NCI-H1694 treated with DMSO at 0.1 percent for 48 hours (cell line): ENCODE measurements at places on chromosomes 2 and 18.

GRCh38 chr18:54787616-54788015 is 40.7 kb upstream of the RAB27B start:
- DNase-seq = no peak

DNA sequence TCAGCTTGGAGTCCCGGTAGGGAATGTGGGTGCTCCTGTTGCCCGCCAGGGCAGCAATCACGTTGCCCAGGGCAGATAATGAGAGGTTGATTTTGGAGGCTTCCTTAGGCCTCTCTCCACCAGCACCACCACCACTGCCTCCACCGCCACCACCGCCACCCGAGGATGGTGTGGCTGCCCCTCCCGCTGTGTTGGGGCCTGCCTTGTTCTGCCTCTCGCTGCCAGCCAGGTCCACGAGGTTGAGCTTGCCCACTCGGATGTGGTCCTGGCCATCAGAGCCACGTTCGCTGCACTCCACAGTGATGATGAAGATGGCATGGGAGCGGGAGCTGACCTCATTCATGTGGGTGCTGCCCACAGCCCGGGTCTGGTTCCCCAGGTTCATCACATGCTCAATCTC is 1.3 kb downstream of the KIF3C start:
- no peak for DNase-seq

DNA sequence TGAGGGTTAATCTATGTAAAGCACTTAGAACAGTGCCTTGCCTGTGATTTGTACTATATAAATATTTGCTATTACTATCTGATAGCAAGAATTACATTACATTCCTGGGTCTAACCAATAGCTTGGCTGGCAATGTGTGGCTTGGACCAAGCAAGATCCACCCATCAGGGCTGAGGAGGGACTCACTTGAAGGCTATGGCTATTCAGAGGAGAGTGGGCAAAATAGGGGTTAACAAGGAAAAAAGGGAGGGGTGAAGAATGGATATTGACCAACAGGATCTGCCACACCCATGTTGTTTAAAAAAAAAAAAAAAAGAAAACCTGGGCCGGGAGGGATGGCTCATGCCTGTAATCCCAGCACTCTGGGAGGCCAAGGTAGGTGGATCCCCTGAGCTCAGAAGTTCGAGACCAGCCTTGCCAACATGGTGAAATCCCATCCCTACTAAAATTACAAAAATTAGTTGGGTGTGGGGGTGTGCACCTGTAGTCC is 20.0 kb upstream of the TMBIM1 start:
- no peak for DNase-seq

DNA sequence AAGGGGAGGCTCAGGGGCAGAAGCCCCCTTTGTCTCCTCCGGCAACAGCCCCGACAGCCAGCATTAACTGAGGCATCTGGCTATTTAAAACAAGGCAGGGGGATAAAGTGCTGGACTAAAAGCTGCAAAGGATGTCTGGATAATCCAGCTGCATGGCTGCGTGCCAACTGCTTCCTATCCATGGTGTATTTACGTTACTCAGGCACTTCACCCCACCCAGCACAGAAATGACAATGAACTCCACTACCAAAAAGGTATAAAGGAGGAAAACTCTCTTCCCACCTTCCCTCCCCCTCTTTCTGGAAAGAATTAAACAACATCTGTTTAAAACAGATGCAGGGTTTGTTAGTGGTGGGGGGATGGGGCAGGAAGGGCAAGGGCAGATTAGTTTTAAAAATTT is 82.5 kb downstream of the SPRED2 start:
- peak; percentile 24 for DNase-seq

- DNase-seq = peak; percentile 73
Observed at GRCh38 chr2:217943446-217944321, 59.1 kb downstream of the TNS1 start.

DNA sequence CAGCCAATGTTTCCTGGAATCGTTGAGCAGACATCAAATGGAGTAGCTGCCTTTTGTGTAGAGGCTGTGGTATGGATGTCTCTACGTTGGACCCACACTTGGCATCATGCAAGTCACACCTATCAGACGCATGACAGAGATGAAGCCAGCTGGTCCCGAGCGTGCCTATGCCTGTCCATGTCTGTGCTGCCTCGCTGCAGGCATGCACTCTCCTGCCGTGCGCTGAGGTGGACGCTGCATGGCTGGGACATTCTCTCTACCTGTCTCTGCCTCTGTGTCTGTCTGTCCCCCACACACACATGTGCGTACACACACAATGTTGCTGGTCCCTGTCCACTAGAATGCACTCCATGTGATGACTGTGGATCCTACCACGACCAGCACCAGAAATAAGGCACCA is 514.2 kb upstream of the MYT1L start:
- DNase-seq = peak; percentile 98

GRCh38 chr2:232280341-232280740 is 98.2 kb upstream of the ALPP start:
- no peak for DNase-seq

- no peak for DNase-seq
Observed at GRCh38 chr2:103293742-103294077, 531.9 kb downstream of the TMEM182 start.

DNA sequence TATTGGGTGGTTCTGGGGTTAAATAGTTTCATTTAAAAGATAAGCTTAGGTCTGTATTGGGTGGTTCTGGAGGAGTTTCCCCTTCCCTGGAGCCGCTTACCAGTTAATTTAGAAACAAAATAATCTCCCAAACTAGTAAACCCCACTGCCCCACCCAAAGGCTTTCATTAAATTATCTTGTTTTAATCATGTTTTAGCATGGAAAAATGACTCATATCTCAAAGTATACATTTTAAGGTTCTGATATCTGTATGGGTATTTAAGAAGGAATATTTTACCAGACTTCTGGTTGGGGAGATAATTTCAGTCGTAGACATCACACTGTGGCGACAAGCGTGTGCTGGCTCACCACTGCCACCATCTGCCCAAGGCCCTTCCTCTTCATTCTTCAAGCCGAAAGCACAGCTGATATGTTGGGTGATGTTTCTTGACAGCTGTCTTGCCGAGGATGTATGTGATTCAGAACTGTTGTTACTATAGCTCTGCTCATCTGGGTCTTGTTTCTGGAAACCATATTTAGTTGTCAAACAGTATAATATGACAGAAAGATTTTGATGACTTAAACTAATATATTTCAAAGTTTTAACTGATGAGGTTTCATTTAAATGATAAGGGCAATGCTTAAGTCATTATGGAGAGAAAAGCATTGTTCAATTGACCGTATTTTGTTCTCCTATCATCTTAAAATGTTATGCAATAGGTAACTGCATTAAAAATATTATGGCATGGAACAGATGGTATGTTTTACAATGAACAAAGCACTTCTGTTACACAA is 5.1 kb downstream of the FIGLA start:
- DNase-seq = peak; percentile 75

DNA sequence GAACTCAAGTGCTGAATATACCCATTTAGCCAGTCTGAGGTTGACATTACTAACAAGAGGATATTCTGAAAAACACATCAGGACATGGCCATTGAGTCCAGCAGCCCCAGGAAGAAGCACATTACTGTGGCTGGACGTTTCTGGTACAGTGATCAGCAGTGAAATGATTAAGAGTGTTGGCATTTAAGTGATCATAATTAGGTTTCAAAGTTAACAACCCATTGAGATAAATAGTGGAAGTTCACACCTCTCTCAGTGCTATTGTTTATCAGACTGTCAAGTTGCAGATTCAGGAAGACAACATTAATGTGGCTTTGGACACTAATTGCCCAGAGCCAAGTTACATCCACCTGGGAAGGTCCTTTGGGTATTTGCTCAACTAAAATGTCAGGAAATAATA is 139.5 kb upstream of the GAREM1 start:
- no peak for DNase-seq

GRCh38 chr2:63654959-63655358 is 66.2 kb downstream of the MDH1 start:
- DNase-seq = no peak

GRCh38 chr2:54422072-54422581 is 34.0 kb upstream of the SPTBN1 start:
- no peak for DNase-seq

DNA sequence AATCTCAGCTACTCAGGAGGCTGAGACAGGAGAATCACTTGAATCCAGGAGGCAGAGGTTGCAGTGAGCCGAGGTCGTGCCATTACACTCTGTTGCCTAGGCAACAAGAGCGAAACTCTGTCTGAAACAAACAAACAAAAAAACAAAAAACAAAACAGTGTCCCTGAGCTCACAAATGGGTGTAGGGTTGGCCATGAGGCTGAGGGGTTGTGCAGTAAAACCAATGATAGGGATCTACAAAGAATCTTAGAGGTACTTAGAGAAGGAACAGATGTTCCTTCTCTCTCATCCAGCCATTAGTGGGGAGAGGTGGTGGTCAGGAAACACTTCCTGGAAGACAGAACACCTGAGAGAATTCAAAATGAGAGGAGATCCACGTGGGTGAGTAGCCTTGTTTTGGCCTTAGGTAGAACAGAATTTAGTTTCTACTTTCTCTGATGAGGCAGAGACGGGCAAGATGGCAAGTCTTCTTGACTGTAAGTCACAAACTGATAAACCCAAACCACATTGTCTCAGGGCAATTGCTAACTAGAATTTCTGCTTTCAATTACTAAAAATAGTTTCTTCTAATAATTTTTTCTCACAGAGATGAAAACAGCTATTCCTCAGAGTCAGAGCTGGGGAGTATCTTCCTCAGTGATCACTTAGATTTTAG is 61.5 kb upstream of the PPM1B start:
- no peak for DNase-seq

DNA sequence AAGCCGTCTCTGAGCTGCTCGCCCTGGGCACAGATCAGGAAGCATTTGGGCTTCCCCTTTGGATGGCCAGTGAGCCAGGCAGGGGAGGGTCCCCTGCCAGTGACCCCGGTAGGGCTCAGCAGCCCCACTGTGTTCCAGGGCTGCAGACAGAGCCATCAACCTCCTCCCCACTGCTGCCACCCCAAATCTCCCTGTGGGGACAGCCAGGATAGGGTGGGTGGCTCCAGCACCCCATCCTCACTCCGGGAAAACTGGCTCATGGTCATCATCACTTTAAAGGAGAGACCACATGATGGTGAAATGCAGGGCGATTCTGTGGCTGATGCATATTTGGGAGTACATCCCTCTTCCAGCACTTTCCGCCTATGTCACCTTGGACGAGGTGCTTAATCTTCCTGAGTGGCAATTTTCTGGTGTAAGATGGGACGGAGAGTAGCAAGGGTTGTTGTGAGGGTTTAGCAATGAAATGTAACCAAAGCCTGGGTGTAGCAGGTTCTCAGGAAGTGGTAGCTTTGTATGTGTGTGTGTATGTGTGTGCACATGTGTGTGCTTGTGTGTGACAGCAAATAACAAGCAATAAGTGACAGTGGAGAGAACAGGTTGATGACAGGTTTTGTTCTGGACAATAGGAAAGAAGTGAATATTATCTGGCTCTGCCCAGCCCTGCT is 61.8 kb downstream of the ACAA2 start:
- no peak for DNase-seq

GRCh38 chr2:215238485-215239098 is 73.3 kb upstream of the ATIC start:
- DNase-seq = no peak

DNA sequence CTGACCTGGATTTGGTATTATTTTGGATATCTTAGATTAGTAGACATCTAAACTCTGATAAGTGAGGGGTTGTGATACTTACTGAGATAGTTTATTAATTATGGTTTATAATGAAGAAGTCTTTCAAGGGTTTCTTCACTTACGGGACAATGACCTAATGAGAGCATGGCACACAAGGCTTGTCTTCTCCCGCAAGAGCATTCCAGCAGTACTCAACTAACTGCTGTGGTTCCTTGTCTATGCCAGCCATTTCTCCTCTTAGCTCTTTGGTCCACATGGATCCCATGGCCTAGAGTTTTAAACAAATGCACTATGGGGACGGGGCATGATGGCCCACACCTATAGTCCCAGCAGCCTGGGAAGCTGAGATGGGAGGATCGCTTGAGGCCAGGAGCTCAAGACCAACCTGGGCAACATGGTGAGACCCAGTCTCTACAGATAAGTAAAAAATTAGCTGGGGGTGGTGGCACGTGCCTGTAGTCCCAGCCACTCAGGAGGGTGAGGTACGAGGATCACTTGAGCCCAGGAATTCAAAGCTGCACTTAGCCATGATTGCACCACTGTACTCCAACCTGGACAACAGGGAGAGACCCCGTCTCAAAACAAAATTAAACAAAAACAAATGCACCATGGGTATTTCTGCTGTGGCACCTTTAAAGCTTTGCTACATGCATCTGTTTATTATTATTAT is 161.7 kb upstream of the MYCN start:
- no peak for DNase-seq

- no peak for DNase-seq
Observed at GRCh38 chr2:239946562-239946863, 78.6 kb downstream of the NDUFA10 start.
